ENCODE measurements at places on chromosomes 3 and 15.
A peak's percentile ranks its signal among the peaks of the same experiment; 100 is the strongest.

DNA sequence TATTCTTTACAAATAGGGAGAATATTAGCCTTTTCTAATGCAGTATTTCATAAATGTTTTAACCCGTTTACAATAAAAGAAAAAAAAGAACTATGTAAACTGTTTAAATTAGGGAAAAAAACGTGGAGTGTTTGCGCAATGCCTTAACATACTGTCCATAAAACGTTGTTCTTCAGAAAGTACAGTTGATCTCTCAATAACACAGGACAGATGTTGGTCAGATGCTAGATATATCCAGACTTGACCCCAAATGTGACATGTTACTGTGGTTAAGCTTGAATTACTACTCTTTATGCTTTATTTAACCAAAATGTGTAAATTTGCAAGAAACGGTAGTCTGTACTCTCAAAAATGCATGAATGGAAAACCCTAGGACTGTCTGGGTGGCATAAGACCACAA lies 110.3 kb downstream of the PLOD2 start:
- DNase-seq: no peak

- DNase-seq: no peak
Measured at GRCh38 chr3:141076797-141077571, 25.8 kb downstream of the SPSB4 start.

GRCh38 chr15:31869686-31870307 lies 160.5 kb upstream of the CHRNA7 start:
- DNase-seq: no peak

DNA sequence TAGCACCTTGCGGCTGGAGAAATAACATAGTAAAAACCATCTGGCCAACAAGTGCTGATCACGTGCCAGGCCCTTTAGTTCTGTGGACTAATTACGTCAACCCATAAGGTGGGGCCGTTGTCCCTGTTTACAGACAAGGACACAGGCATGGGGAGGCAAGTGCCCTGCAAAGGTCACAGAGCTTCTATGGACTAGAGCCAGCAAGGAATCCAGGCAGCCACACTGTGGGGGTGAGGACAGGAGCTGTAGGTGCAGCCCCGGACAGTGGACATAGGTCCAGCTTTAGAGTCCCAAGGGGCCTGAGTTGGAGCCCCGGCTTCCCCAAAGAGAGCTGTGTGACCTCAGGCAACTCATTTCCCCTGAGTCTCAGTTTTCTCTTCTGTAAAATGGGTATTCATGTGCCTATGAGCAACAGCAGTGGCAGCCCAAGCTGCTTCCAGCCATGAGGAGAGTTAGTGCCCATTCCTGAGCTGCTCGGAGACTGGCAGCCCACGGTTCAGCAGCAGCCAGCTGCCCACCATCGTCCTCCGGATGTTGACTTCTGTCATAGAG lies 13.9 kb downstream of the CHST13 start:
- DNase-seq: no peak

DNA sequence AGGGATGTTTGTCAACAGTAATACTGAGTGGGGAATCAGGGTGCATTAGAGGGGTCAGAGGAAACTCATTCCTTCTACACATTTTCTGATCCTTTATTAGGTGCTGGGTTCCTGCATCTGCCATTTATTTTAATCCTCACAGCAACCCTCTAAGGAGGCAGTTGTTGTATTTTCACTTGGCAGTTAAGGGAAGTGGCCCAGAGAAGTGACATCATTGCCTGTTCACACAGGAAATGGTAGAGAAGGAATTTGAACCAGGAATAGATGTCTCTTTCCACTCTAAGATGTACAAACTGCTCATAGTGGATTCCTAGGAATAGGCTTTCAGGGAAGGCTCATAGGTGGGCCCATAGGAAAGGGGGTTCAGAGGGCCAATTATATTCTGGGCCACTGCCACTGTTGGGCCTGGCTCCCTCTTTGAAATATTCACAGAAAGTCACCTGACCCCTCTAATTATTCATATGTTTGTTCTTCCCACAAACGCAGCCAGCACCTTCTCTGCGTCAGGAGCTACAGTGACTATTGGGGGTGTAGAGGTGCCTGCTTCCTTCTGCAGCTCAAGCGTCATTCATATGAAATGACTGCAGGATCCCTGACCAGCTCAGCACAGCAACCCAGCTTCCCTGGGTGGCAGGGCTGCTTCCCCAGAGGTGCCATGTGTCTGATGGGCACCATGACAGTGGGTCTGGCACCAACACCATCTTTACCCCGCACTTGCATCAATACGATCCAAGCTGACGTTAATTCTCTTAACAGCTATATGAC lies 163.9 kb upstream of the SMAD3 start:
- no peak for DNase-seq

- no peak for DNase-seq
Measured at GRCh38 chr3:85780806-85781205, 822.0 kb downstream of the CADM2 start.

DNA sequence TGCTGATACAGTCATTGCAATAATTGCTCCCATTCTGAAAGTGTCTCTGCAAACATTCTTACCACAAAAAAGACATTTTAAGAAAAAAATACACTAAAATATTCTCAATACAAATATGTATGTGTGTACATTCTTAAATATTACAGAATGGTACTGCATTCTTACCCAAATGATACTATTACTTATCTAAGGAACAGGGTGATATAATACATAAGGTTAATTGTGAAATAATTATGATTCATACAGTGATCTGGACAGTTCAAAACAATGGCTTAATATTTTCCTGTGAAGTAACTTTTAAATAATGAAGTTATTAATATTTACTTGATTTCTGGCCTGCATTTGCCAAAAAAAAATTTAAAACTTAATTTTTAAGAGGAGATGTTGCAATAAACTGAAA lies 694.6 kb downstream of the TUSC7 start:
- no peak for DNase-seq

GRCh38 chr3:39094851-39095677 lies 12.4 kb downstream of the GORASP1 start:
- DNase-seq: no peak

- DNase-seq: no peak
Measured at GRCh38 chr3:55162031-55162795, 234.4 kb upstream of the LRTM1 start.

- peak; percentile 1 for DNase-seq
Measured at GRCh38 chr15:42604894-42605744, 29.7 kb downstream of the STARD9 start.

GRCh38 chr3:127389420-127389819 lies 101.6 kb upstream of the PRR20G start:
- DNase-seq: no peak

GRCh38 chr15:34122771-34123183 lies 20.9 kb downstream of the PGBD4 start:
- DNase-seq: no peak

- DNase-seq: no peak
Measured at GRCh38 chr3:129081503-129081902, 20.9 kb downstream of the GP9 start.

DNA sequence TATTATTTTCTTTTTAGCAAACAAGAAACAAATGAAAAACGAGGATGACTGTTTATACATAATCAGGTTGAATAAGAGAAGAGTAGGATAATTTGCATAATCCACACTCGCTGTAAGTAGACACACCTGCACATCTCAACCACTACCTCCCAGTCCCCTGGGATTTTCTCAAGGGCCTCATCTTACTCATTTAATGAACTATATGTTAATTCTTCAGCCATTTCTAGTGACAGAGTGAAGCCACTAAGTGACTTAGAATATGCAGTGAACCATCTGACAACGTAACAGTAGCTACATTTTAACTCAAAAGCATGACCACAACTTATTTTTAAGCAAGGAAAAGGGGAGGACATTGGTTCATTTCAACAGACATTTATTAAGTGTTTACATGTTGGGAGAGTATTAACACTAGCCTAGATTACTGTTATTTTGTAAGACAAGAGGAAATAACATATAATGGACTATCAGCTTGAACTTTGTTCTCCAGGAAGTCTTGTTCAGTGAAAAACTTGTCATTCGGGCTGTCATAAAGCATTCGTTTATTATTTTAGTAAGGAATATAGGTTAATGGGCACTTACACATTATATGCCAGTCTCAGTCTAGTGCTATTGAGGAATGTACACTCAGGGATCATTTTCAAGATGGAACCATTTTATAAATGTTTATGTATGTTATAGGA lies 173.0 kb upstream of the ROBO2 start:
- DNase-seq: no peak

DNA sequence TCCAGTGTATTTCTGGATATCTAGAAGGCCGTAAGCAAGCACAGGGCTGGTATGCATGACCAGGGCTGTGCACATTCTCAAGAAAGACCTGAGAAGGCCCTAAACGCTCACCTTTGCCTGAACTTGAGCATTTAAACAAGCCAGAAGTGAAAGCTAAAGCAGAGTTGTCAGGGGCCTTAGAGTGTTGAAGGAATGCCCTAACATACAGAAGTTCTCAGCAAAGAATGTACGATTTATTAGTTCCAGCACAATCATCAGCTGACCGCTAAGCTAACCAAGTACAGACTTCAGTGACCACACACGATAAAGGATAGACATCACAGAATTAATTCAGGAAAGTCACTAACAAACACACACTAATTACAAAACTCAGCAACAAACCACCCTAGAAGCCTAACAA lies 8.7 kb downstream of the HLTF start:
- DNase-seq: no peak

GRCh38 chr15:92502930-92503857 lies 109.5 kb downstream of the ST8SIA2 start:
- no peak for DNase-seq

DNA sequence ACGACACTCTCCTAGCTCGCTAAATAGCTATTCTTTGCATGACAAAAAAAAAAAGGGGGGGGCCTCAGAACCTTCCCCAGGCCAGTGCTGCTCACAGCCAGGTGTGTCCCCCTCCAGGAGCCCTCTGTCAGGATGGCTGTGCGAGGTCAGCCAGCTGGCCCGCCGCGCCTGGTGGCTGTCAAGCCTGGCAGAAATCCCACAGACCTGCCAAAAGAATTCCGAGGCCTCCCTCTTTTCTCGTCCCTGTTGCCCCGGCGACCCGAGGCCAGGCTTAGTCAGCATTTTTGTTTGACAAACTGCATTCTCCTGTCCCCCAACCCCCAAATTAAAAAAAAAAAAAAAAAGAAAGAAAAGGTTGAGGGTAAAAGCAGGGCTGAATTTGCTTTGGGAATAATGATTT lies 61.9 kb downstream of the TM4SF4 start:
- no peak for DNase-seq

- no peak for DNase-seq
Measured at GRCh38 chr15:49082960-49083359, 36.7 kb upstream of the SECISBP2L start.

DNA sequence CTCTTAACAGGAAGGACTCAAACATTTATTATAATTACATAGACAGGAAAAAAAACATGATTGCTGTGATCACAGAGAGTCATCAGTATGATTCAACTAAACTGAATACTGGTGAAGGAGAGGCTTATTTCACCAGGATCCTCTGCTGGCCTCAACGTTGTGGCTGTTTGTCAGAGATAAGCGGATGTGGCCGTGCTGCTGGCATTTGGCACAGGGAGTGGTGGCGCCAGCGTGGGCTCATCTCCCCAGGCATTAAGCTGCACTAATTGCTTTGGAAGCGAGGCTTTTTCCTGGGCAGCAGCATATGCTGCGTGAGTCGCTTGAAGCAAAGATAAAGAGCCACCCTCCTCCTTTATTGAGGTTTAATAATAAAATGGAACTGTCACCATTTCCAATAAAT lies 306.7 kb downstream of the LRTM1 start:
- DNase-seq: no peak

DNA sequence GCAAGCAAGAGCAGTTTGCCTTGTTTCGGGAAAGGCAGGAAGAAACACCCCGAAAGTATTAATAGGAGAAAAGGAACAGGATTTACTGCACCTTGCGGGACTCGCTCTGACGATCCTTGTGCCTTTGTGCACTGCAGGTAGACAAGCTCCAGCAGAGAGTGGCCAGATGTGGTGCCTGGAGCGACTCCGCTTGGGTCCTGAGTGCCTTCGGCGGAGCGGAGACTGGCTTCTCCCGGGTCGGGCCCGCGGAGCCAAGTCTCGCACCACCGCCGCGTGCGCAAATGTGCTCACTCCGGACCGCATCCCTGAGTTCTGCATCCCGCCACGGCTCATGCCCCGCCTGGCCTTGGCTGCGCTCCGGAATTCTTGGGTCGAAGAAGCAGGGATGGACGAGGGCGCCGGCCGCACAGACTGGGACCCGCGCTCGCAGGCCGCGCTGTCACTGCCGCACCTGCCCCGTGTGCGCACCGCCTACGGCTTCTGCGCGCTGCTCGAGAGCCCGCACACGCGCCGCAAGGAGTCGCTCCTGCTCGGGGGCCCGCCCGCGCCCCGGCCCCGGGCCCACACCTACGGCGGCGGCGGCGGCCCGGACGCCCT lies 769 bp downstream of the C2CD4A start:
- no peak for DNase-seq

GRCh38 chr3:61774279-61774890 lies 213.0 kb downstream of the PTPRG start:
- DNase-seq: no peak

DNA sequence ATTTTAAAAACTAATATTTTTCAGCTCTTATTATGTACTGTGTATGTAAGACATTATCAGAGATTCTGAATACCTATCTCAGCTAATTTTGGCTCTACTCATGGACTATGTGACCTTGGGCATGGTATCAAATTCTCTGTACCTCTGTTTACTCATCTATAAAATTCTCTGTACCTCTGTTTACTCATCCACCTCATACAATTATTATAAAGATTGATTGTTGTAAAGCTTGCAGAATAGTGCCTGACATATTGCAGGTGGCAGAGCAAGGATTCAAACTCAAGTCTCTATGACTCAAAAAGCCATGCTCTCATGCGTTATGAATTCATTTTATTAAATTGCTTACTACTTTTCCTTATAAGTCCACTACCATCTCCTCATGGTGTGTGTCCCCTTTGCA lies 151.9 kb upstream of the ARL6 start:
- no peak for DNase-seq

DNA sequence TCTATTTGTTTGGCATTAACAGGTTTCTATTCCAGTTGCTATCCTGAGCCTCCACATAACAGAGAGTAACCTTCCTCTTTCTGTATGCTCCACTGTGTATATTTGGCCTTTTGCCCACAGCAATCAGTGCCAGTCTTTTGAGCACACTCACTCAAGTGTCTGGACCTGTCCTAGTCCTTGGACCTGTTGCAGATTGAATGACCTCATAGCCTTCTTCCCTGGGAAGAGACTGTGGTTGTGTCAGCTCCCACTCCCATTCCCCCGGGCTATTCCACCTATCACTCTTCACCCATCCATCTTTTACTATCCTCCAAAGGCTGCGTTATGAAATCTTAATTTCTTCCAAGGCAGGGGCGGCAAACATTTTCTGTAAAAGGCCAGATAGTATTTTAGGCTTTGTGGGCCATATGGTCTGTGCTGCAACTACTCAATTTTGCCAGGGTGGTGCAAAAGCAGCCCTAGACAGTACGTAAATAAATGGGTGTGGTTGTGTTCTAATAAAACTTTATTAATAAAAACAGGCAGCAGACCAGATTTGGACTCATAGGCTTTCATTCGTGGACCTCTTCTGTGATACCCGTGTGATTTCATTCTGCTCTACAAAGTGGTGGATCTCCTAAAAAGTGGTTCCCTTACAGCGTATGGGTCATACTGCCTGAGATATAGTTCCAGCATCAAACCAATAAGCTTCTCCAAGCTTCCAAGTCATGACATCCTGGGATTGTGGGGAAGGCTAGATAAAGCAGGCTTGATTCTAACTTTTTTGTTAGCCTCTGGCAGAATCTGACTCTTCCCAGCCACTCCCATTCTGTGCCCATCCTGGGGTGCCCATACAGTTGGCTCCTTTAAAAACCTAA lies 57.4 kb downstream of the CDAN1 start:
- no peak for DNase-seq

- no peak for DNase-seq
Measured at GRCh38 chr15:85578941-85579701, 198.7 kb downstream of the AKAP13 start.

GRCh38 chr3:126911162-126912026 lies 71.5 kb upstream of the PLXNA1 start:
- DNase-seq: peak; percentile 79
